Activated T-cell treated with anti-CD3 and anti-CD28 coated beads, Interleukin-2, amount 50 U/mL, for 24 hours (primary cell): ENCODE measurements at places on chromosomes 4 and X.

- DNase-seq, result peak; percentile 11
These were observed 88.5 kb downstream of the FAM193A start for GRCh38 chr4:2624782-2625530.

DNA sequence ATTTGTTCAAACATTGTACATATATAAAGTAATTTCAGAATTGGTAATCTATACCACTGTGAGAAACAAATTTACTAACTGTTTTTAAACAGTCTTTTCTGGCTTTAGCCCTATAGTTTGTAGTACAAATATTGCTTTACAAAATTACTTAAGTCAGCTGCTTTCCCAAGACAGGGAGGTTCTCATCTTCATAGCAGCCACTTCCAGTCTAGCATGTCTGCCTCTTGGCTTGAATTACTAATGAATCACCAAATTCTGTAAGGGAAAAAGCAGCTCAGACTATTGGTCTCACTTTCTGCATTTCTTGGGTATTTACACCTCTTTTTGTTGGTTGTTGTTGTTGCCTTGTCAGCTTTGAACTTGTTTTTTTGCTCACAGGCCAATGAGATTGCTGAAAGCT lies 187.2 kb downstream of the NPFFR2 start:
- no peak for DNase-seq

DNA sequence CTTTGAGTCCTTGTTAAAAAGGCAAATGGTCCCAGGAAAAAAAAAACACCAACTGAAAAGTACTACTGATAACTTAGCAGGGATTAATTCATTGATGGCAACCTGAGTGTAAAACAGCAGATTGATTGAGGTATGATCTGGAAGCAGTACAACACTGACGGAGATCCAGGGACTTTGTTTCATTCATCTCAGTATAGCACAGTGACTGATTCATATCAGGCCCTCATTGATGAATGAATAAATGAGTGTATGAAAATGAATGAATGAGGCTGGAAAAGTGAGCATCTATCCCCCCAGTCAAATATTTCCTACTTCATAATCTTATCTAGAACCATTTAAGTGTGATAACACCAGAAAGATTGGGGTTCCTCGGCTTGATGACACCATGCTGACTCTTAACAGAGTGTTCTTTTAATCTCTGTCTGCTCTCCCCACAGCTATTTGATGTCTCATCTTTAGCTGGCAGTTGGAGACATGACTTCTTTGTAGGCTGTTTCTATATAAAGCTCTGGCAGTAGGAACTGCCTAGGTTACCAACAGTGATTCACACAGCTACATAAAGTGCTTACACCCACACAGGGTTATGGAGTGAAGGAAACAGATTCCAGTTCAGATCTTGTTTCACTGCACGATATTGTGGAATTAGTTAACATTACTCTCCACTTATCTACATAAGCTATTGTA lies 18.6 kb upstream of the RNF128 start:
- no peak for DNase-seq

GRCh38 chr4:54525602-54526001 lies 132.2 kb upstream of the KIT start:
- no peak for DNase-seq

- DNase-seq, result no peak
These were observed 205.5 kb upstream of the NUDT6 start for GRCh38 chr4:123127875-123128274.

DNA sequence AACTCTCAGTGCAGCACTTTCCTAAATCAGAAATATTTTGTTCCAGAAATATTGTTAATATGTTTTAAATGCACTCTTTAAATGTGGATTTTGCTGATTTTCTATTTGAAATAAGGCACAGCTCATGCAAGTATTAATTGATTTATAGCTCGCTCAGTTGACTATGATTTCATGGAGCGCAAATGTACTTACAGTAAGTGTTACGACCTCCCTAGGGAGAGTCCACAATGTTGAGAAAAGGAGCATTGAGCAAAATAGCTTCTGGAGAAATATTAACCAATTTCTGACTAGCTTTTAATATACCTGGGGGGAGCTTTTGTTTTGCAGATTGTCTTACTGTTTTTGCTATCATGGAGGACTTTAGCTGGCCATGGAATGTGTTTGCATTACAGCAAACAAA lies 1687.5 kb downstream of the STIM2 start:
- DNase-seq, result no peak

DNA sequence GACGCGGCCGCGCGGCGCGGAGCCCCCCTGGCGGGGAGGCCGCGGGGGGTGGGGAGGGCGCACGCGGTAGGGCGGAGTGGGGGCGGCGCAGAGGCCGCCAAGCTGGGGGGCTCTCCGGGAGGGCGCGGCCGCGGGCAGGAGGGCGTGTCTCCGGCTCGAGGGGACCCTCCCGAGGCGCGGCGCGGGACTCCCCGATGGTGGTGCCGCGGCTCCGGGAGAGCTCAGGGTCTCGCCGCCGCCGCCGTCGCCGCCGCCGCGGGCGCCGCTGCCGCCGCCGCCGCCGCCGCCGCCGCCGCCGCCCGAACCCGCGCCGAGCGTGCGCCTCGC lies 165 bp upstream of the PTCHD1 start:
- no peak for DNase-seq

- DNase-seq, result no peak
These were observed 532.8 kb downstream of the IL15 start for GRCh38 chr4:142169216-142169615.

GRCh38 chr4:54224996-54225597 lies 4.0 kb upstream of the PDGFRA start:
- no peak for DNase-seq

GRCh38 chr4:20017777-20018115 lies 234.0 kb upstream of the SLIT2 start:
- DNase-seq, result no peak

DNA sequence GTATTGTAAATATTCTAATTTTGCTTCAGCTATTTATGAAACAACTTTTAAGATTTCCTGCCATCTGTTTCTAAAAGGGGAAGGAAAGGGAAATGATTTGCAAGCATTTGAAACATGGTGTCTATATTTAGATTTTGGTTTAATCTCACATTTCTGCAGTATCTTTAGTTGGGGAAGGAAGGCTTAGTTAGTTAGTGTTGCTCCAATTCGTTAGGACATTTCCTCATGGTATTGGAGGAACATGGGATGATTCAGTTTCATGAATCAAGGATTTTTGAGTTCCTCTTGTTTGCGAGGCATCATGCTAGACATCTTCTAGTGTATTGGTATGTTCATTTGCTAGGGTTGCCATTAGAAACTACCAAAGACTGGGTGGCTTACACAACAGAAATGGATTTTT lies 20.5 kb upstream of the TMEM192 start:
- no peak for DNase-seq

- DNase-seq, result no peak
These were observed 133.4 kb upstream of the NAP1L5 start for GRCh38 chr4:88831031-88831430.

DNA sequence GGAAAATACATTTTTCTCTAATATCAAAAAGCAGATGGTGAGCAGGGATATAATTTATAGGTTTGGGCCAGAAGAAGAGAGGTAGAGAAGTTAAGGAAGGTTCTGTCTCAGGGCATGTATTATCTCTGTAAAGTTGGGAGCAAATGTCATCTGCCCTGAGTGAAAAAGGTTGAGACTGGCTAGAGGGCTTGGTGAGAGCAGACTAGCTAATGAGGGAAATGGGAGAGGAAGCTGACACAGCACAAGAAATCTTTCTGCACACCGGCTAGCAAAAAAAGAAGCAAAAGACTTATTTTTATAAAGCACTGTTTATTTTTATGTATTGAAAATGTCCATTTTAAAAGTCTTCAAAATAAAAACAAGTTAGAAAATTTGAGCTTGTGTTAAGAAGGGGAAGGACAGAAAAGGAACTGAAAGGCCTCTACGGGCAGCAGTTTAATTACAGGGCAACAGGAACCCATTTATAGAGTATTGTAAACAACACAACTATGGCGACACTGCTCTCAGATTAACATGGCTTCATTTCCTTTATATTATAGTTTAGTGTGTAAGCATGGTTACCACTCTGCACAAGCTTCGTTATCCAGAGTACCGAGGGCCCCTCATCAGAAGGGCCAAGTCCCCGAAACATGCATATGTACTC lies 17.4 kb downstream of the CD40LG start:
- no peak for DNase-seq

- no peak for DNase-seq
These were observed 91.6 kb upstream of the PLAC1 start for GRCh38 chrX:134749706-134750445.

- no peak for DNase-seq
These were observed 379.4 kb downstream of the FBXW7 start for GRCh38 chr4:152156442-152156841.

GRCh38 chr4:94841864-94842221 lies 84.1 kb downstream of the BMPR1B start:
- DNase-seq, result no peak

DNA sequence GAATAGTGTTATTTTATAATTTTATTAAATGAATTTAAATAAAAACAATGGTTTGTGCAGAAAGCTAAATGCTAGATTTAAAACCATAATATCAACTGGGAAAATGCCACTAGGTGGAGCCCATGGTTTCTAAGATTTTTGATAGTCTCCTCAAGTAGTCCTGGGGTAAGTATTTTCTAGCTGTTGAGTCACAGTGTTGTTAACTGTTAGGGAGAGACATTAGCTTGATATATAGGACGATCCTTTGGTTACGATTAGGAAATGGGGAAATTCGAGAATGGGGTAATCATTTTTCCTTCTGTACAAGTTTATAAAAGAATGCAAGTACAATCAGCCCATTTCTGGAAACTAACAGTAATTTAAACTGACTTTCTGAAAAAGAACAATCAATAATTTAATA lies 378.4 kb downstream of the ANKRD50 start:
- DNase-seq, result no peak

GRCh38 chr4:41611881-41612871 lies 74.2 kb downstream of the LIMCH1 start:
- no peak for DNase-seq

DNA sequence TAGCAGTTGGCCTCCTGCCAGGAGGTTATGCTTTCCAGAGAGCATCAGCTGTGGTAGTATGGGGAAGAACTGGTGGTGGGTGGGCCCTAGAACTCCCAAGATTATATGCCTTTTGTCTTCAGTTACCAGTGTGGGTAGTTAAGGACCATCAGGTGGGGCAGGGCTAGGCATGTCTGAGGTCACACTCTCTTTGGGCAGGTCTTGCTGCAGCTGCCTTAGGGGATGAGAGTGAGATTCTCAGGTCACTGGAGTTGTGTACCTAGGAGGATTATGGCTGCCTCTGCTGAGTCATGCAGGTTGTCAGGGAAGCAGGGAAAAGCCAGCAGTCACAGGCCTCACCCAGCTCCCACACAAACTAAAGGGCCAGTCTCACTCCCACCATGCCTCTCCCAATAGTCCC lies 172.9 kb upstream of the GYPA start:
- DNase-seq, result no peak

- no peak for DNase-seq
These were observed 1370.3 kb downstream of the FAM133A start for GRCh38 chrX:95044331-95044730.

- no peak for DNase-seq
These were observed 5.4 kb downstream of the SCARB2 start for GRCh38 chr4:76208005-76208765.

DNA sequence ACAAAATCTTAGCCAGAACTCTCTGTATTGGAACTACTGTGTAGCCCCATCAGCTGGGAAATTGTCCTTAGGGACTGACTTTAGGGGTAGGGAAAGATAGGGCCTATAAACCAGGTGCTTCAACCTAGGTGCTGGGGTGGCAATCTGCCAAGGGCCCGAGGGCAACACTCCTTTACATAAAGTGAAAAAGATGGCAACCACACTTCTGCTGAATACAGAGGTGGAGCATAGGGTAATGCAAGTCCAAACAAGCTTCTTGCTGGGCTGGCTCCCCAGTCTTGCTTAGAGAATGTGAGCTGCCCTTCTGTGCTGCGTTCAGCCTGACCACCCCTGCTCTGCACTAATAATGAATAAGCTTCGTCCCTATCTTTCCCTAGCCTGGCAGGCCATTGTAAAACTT lies 9.8 kb downstream of the ZBTB33 start:
- DNase-seq, result no peak

- DNase-seq, result no peak
These were observed 101.4 kb downstream of the ARHGAP10 start for GRCh38 chr4:147833254-147833653.

- DNase-seq, result no peak
These were observed 11.9 kb downstream of the SULT1E1 start for GRCh38 chr4:69848028-69848427.

- peak; percentile 76 for DNase-seq
These were observed 51.2 kb upstream of the CHRNA9 start for GRCh38 chr4:40283968-40284367.

DNA sequence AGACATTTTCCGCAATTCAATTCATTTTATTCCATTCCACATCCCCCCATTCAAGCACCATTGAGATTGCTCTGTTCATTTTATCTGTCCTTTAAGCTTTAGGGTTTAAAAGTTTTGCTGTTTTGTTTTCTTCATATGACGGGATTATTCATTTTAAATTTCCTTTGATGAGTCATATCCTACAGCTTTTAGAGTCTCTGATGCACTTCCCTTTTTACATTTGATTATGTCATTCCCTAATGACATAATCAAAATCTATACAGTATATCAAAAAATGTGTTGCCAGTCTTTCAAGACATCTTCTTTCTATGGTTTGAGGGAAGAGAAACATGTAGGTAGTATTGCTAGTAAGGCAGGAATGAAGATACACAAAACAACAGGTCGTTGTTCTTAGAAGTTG lies 456.3 kb downstream of the PDGFC start:
- DNase-seq, result no peak

DNA sequence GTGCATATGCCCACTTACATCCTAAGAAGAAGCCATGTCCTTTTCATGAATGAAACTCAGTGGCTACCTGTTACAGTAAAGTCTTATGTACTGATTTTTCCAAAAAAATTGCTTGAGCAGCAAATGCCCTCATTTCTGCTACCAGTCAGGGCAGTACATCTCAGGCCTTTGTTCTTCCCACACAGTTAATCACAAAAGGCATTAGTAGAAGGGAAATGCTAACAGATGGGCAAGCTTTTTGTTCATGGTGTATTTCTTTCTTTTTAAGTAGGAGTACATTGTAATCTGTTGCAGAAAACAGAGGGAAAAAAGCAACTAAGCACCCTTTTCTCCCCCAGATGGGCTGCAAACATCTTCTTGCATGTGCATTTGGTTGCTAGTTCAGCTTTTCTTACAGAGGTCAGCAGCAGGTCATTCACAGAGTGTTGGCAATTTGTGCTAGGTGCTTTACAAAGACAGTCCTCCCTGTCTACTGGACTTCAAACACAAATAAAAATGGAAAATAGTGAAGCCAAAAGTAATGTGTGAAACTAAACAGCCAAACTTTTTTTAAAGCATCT lies 373.4 kb downstream of the PRDM5 start:
- DNase-seq, result no peak
